ENCODE measurements at places on chromosomes 13 and 19.

DNA sequence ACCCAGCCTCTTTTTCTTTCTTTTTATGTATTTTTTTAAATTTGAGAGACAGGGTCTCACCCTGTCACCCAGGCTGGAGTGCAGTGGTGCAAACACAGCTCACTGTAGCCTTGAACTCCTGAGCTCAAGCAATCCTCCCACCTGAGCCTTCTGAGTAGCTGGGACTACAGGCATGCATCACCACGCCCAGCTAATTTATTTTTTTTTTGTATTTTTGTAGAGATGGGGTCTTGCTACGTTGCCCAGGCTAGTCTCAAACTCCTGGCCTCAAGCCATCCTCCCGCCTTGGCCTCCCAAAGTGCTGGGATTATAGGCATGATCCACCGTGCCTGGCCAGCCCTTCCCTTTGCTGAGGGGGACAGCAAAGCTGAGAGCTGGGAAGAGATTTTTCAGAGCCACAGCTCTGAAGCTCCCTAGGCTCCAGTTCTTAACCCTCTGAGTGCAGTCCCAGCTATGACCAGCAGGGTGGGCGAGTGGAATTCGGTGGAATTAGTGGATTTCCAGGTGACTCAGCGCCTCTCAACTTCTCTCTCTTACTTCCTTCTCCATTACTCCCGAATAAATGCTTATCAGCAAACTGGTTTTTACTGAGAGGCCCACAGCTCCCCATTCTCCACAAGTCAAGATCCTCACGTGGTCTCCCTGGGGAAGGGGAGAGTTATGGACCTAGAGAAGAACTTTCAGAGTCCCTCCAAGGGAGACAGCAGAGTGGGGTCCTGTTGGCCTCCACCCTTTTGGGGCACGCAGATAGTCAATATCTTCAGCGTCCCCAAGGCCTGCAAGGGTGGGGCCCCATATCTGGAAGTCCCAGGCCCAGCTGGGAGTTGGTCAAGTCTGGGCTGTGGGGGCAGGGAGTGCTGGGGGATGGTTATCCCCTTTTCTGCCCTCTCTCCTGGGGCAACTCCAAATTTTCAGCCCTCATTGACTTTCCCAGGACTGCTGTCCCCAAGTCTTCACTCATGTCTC is 1.2 kb downstream of the BLVRB start:
- DNase-seq: peak; percentile 39

- DNase-seq: no peak
Observed at GRCh38 chr13:78024996-78025395, 106.4 kb upstream of the EDNRB start.

GRCh38 chr13:55653497-55653896 is 1487.2 kb upstream of the PRR20A start:
- DNase-seq: no peak

DNA sequence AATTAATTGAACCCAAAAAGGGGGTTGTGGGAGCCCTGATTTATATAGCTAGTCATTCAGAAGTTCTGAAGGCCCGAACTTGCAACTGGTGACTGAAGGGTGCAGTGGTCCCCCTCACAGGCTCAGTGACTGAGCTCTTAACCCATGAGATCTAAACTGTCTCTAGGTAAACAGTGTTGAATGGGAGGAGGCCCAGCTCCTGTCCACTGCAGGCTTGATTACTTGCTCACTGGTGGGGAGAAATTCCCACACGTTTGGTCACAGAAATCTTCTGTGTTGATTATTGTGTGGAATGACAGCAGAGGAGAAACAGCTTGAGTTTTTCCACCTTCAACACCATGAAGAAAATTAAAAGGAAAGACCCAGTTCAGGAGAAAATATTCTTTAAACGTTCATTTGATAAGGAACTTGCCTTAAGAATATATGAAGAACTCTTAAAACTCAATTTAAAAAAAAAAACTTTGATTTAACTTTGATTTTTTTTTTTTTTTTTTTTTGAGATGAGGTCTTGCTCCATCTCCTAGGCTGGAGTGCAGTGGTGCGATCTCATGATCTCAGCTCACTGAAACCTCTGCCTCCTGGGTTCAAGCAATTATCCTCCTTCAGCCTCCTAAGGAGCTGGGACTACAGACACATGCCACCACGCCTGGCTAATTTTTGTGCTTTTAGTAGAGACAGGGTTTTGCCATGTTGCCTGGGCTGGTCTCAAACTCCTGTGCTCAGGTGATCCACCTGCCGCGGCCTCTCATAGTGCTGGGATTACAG is 249.3 kb downstream of the UQCRFS1 start:
- no peak for DNase-seq

DNA sequence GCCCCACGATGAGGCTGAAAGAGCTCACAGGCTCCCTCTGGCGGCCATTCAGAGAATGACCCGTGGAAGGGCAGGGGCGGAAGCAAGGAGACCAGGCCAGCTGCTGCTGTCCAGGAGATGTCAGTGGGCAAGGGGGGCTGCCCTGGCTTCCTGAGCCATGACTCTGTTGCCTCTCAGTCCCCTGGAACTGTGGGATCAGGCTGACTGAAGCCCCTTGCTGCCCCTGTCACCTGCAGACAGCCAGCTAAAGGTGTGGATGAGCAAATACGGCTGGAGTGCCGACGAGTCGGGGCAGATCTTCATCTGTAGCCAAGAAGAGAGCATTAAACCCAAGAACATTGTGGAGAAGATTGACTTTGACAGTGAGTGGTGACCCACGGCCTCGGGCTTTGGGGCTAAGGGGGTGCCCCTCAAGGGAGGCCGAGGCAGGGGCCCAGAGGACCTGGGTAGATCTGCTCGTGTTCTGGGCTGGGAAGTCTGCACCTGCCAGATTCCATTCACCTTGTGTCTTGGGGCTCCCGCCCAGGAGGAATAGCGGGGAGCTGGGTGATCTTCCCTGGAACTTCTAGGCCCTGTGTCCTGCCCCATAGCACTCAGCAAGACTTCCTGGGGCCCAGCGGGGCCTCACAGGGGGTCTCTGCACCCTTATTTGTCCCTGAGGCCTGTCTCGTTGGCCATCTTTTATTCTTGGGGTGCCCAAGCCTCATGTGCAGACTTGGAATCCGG is 12.5 kb upstream of the ACTN4 start:
- DNase-seq: peak; percentile 46

DNA sequence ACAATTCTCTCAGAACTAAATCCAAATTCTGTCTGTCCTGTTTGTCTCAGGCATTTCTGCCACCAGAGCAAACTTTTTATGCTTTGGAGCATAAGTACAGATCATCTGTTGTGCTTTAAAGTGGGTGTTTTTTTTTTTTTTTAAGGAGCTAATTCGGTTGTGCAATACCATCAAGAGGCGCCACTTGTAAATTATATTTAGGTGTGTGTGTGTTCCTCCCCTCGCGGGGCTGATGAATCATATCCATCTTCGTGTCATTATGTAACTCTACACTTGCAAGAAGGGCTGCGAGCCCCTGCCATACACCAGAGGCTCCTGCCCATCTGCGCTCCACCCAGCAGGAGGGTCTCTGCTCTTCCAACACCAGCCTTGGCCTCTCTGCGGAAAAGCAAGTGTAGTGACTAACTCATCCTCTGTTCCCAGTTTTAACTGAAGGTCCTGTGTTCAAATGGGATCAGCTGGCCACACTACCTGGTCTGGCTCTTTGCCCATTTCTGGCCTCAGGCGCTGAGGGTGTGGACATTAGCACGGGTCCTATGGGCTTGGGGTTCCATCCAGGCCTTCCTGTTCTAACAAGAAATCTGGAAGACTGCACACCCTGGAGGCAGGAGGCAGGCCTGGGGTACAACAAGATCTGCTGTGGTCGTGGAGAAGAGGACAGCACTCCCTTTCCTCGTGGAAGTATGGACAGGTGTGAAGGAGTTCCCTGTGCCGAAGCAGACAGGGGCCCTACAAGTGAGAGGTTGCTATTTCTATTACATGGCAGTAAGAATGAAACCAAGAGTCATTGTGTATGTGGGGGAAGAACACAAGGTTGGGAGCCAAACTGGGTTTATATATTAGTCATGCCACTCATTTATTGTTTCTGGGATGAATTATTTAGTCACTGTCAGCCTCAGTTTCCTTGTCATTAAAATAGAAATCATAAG is 96.1 kb upstream of the MBNL2 start:
- DNase-seq: no peak

GRCh38 chr19:7818806-7819205 is 11.2 kb upstream of the EVI5L start:
- DNase-seq: no peak

GRCh38 chr19:2922987-2923386 is 21.8 kb downstream of the ZNF77 start:
- no peak for DNase-seq

GRCh38 chr19:48659768-48660167 is 13.0 kb downstream of the NTN5 start:
- peak; percentile 16 for DNase-seq

GRCh38 chr19:1566392-1567115 is 1.6 kb downstream of the MEX3D start:
- DNase-seq: no peak

- no peak for DNase-seq
Observed at GRCh38 chr19:58229255-58229639, 533 bp downstream of the ZNF544 start.

- no peak for DNase-seq
Observed at GRCh38 chr13:77991003-77991402, 72.4 kb upstream of the EDNRB start.

GRCh38 chr19:47691090-47691489 is 22.1 kb upstream of the EHD2 start:
- no peak for DNase-seq

DNA sequence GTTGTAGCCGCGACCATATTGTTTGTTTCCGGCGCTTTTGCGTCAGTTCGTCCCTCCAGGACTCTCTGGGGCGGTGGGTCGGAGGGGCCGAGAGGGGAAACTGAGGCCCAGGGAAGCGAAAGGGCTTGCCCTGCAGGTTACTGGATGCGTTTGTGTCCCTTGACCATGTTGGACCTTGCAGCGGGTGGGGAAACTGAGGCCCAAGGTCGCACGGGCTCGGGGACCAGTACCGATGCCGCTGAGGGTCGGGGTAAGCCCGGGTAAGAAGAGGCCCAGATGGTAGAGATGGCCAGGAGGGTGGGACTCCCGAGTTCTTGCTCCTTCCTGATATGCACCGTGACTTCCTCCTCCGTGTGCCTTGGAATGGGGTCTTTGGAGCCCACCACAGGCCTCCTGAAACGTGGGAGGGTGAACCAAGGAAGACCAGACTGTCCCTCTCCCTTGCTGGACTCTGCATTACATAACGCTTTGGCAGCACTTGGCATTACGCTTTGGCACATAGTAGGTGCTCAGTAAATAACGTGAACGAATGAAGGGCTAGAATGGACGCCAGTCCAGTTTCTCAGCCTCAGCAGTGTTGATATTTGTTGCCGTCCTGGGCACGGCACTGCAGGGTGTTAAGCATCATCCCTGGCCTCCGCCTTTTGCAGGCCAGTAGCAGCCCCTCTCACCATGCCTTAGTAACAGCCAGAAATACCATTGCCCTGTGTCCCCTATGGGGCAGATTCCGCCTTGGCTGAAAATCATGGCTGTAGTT is 743 bp downstream of the CHAF1A start:
- DNase-seq: no peak

GRCh38 chr19:49613374-49613773 is 22.4 kb downstream of the PRR12 start:
- DNase-seq: no peak

- no peak for DNase-seq
Observed at GRCh38 chr13:106919133-106919532, 351.2 kb upstream of the ARGLU1 start.

DNA sequence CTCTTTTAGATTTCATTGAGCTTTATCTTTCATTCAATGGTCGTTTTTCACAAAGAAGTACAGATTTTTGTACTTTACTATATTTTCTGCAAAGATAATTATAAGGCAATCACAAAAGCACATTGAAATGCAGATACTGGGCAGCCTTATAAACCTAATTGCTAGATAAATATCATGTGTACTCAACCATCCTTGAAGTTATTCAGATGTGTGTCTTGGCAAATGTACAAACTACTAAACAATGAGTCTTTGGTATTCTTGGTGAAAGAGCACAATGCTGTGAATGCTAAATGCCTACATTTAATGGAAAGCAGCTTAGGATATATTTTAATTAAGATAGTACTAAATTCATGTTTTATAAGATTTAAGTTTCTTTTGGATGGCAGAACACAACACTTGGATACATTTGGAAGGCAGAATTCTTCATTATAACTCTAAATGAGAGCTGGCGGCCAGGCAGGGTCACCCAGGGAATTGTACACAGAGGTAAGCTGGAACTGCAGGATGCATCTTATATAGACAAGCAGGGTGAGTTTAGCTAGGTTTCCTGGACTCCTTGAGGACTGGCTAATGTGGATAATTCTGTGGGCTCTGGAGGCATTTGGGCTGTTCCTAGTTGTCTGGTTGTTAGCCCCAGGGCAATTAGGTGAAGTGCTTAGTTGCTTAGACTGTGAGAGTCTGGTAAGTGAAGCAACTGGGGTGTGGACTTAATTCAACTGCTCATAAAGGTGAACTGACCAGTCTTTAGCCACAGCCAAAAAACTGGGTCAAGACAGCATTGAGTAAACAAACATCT is 286.6 kb downstream of the PCDH20 start:
- DNase-seq: no peak

DNA sequence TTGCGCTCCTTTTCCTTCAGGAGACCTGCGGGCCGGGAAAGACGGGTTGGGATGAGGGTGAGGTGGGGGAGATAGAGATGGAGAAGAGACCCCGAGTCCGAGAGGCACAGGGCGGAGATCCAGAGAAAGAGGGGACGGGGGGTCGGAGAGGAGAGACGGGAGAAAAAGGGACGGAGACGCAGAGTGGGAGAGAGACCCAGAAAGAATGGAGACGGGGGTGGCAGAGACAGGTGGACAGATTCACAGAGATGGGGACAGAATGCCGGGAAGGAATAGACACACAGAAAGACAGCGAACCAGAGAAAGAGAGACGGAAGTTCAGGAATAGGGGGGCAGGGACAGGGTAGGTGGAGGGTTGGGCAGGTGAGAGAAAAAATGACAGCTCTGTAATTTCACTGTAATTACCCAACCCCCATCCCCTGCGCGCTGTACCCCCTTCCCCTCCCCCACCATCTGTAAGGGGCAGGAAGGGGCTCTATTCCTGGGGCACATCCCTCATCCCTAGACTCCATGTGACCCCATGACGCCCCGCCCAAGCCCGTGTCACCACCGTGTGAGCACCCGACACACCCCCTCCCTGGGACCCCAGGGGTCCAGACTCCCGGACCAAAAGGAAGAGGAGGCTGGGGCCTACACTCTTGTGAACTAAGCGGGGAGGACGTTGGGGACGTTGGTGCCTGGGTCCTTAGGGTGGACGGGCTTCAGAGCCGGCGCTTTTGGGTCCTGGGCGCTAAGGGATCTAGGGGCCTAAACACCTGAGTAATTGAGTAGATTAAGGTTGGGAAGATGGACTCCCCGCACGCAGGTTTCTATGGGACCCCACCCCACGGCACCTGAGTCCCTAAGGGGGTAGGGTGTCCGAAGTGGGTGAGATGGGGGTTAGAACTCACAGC is 967 bp downstream of the DBP start:
- no peak for DNase-seq
